ENCODE measurements at places on chromosomes 13 and 19.

DNA sequence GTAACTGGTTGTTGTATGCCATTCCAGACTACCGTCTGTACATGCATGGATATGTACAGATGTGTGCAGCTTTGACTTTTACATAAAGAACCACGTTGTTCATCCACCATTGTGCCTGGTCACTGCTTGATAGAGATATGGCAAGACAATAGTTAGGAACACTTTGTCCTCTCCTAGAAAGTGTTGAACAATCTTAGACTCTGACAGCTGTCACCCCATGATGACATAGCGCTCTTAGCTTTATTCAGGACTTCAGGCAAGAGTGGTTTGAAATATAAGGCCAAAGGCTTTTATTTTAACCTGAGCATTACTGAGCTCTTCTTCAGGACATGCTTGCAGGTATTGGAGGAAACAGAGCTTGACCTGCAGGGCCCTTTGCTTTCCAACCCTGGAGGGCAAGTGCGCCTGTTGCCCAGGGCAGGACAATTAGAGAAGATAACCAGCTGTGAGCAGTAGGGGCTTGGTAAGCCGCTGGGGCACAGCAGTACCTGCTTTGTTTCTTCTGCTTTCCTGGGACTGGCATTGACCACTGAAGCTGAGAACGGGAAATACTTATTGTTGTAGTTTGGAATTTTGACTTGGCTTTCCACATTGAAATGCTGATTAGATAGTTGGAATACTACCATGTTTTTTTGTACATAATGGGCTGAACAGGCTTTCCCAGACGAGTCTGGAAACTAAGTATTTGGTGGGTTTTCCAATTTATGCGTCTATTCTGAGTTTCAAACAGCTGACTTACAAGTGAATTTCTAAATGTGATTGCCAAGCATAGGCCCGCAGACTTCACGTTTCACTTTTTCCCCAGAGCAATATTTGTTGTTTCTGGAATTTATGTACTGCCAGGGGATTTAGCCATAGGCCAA is 51.1 kb downstream of the GARRE1 start:
- no peak for DNase-seq

DNA sequence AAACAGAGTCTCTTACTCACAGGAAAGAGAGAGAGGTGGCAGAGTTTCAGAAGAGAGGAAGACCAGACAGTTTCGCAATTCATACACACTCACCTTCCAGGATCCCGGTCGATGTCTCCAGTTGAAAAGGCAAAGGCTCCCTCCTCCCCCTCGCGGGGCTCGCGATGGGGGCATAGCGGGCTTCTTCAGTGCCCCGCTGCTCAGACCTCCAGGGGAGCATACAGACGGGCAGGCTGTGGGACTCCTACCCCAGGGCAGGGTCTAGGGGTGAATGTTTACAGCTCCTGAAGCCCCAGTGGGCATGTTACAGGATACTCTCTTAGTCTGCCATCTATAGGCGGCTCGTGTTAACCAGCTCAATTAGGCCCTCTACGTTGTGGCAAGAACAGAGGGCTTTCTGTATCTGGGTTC is 139.2 kb downstream of the SLITRK5 start:
- DNase-seq, result no peak

DNA sequence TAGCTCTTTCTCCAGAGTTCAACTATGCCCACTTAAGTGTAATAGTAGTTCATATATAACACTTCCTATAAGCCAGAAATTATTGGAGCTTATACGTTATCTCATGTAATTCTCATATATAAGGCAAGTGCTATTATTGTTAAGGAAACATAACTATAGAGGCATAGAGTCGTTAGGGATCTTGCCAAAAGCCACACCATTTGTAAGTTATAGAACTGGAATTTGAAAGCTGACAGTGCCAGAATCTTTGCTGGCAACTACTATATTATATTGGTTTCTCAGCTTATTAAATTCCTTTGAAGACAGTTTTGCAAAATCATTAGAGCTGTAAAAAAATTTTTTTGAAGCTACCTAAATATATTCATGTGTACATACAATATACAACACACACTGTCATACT is 51.0 kb upstream of the MBNL2 start:
- no peak for DNase-seq

DNA sequence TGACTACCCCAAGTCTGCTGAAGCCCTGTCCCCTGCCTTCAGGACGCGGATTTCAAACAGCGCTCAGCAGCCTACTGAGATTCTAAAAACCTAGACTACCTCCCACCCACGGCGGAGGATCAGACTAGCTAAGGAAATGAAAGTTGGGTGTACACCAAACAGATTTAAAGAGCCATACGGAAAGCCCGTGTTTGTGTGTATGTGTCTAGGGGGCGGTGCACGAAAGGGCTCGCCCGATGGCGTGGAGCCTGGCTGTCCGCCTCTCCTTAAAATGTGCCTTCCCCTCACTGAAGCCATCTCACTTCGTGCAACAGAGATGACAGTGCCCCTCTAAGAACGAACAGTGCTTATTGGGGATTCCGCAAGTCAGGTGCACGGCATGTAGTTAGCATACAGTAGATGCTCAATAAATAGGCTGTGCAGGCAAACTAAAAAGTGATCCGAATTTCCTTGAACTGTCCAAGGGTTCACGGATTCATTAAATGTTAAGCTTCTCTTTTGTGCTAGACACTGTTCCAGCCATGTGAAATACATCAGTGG is 639 bp downstream of the LENG1 start:
- no peak for DNase-seq

- DNase-seq, result no peak
These were observed 11.0 kb downstream of the XAB2 start for GRCh38 chr19:7618348-7618747.

GRCh38 chr13:31224963-31225559 is 25.3 kb downstream of the B3GLCT start:
- DNase-seq, result no peak

DNA sequence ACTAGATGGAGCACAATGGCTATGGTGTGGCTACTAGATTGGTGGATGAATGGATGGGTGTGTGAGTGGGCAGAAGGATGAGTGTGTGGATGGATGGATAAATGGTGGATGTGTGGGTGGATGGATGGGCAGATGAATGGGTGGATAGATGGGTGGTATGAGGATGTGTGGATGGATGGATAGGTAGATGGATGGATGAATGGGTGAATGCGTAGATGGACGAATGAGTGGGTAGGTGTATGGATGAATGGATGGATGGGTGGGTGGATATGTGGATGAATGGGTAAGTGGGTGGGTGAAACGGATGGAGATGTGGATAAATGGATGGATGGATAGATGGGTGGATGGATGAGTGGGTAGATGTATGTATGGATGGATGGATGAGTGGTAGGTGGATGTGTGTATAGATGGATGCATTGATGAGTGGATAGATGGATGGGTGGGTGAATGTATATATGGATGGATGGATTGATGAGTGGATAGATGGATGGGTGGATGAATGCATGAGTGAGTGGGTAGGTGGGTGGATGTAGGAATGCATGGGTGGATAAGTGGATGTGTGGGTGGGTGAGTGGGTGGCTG is 114.2 kb downstream of the TEX29 start:
- no peak for DNase-seq

All from 8988T (cell line).